ENCODE measurements at places on chromosomes 3 and 15.

DNA sequence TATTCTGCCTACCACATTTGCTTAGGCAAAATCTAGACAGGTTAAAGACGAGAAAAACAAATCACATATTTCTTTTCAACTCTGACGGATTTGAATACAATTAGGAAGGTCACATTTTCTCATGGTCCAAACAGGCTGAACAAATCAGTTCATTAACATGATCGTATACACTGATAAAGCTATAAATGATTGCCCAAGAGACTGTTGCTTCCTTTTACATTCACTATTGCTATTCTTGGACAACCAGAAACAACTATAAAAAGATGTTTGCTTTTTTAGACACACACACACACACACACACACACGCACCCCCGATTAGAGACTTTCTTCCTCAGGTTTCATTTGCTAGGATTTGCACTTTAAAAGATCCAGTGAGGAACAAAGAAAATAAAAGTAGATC lies 122.3 kb upstream of the BHLHE40 start:
- no peak for DNase-seq

DNA sequence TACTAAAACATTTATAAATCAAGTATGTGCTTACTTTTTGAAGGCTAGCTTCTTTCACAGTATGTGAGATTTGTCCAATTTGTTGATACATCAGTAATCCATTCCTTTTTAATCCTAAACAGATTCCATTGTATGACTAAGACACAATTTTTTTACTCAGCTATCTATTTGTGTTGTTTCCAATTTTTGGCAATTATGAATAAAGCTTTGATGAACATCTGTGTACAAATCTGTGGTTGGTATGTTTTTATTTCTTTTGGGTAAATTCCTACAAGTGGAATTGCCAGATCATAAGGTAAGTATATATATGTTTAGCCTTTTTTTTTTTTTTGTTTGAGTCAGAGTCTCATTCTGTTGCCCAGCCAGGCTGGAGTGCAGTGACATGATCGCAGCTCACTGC lies 56.2 kb upstream of the VEPH1 start:
- no peak for DNase-seq

DNA sequence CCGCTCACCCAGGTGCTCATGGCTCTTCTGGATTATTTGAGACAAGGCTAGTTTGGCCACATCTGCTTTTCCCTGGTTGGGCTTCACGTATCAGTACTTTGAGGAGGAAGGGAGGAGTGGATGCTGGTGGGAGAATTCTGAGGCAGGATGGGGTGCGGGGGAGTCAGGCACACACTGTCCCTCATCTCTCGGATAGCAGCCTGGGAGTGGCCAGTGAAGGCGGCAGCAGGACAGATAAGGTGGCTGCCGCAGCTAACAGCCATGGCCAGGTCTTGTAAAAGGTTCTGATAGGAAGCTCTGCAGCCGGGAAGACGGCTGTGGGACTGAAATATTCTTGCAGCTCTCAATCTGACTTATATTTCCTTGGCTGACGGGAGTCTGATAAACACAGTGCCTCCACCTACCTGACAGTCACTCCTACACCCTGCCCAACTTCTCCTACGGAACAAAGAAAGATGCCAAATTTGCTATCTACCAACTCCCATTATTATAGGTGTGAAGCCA lies 87.3 kb downstream of the MESD start:
- DNase-seq = no peak

DNA sequence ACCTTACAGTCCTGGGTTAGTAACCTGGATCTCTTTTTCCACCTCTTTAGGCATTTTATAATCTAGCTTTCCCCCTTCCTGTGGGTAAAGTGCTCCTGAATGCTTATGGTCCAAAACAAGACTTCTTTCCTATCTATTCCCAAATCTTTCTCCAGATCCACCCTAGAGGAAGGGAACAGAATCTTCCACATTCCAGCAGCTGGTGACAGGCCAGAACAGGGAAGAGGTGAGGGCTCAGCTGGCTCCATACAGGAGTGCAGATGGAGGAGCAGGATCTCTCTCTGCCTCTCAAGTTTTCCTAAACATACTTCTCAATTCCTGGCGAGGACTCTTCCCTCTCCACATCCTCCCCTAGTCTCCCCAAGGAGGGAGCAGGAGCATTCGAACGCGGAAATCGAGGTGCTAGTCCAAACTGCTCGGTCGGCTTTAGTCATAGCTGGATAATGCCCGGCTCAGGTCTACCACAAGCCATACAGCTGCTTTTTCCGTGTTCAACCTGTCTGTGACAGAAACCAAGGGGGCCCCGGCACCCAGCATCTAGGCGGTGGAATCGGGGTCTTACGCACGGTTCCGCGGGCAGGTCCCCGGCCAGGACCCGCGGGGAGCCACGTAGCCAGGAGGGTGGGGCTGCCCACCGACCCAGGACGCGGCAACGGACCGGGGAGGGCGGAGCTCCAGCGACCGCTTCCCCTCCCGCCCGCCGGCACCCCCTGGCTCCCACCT lies 4.0 kb downstream of the RASSF1 start:
- peak; percentile 78 for DNase-seq

DNA sequence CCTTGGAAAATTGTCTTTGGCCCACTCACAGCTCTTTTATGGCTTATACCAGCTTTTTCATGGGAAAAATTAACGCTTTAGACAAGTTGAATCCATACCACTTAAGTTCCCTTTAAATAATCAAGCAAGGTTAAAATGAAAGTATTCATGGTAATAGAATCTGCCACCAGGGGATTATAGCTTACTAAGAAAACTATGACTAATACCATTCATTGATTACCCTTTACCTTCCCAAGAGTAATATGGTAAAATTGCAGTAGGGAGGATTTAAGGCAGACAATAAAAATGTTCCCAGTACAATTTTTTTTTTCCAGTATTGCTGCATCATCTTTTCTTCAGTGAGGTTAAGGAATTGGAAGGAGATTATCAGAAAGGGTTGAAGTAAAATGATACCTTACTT lies 641.1 kb upstream of the NAALADL2 start:
- no peak for DNase-seq

DNA sequence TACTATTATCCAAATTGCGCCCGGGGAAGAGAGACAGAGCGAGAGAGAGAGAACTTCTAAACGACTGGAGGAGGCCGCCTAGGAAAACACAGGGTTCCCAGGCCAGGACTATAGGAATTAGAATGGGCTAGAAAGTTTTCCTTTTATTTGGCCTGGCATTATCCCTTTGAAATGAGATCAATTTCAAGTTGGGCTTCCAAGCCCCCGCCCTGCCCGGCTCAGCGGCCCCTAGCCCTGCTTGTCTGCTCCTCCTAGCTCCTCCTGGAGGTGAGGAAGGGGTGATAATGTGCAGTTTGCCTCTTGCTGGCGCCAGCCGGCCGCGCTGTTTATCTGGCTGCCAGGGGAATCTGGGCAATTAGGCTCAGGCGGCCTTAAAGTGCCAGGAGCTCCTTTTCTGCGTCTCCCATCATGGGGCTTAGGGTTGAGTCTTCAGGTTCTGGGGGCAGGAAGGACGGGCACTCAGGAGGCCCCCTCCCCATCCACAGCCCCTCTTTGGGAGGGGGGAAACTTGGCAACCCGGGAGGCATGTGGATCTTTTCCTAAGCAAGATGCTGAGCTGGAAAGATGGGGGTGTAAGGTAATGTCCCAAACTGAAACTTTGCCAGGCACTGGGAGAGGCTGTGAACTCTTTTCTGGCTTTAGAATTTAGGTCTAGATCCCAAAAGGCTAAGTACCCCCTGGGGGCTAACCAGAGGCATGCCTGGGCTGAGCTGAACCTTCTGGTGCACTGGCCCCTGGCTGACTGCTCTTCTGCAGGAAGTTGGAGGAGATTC lies 5.5 kb downstream of the SMAD6 start:
- no peak for DNase-seq

GRCh38 chr3:70156808-70157207 lies 155.6 kb downstream of the MDFIC2 start:
- no peak for DNase-seq

DNA sequence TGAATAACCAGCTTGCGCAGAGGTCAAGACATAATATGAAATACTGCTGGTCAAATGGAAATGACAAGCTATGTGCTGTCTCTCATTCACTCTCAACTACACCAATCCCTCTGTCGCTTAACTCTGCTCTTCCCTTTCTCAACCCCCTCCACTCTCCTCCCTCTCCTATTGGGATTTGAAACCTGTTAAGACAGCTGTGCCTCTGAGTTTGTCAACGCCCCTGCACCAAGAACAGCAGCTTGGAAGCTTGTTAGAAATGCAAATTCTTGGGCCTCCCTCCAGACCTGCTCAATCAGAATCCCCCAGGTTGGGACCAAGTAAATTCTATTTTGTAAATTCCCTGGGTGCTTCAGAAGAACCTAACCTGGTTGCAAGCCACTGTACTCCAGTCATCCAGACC lies 149.7 kb upstream of the ATP2B2 start:
- no peak for DNase-seq

DNA sequence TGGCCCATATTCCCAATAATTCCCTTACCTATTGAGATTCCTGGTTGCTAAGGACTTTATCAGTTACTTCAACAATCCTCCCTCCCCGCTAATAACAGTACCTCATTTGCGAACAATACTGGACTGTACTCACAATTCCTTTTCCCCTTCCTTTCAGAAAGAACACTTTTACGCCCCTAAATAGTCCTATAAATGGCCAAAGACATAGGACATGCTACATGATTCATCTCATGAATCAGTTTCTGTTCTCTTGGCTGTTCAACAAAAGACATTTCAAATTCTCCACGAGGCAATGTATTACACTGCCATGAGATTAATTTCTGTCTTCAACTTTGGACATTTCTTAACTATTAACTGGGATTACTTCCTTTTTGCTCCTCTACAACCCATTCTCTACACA lies 264.4 kb downstream of the TIGIT start:
- no peak for DNase-seq

GRCh38 chr3:65479990-65480389 lies 558.7 kb downstream of the MAGI1 start:
- no peak for DNase-seq

DNA sequence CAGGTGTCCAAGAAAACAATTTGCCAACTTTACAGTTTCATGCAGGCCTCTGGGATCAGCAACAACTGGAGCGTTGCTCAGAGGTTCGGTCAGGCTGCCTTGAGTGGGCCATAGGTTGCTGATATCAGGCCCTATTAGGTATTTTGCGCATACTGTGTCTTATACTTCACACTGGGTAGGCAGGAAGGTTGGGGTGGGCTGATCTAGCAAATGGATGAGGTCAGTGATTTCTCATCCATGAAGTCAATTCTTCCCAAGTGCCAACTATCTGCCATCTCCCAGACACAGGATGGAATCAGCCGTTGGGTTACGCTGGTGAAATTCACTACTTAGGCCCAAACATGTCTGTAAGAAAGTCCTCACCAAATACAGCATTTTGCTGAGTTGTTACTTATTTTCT lies 77.6 kb downstream of the SLC7A14 start:
- DNase-seq = no peak

DNA sequence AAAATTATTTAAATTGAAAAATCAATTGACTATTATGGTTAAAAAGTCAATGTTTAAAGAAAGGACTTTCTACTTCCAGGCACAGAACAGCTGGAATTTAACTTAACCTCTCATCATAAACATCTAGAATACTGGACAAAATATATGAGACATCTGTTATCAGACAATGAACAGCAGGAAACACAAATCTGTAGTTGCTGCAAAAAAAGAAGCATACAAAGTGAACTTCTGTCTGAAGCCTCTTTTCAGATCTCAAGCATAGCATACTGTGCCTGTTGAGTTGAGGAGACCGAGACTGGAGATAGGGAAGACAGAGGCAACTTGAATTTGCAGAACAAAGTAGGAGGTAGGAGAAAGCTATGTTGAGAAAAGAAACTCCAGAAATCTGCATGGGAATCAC lies 140.0 kb upstream of the CBLB start:
- DNase-seq = no peak

DNA sequence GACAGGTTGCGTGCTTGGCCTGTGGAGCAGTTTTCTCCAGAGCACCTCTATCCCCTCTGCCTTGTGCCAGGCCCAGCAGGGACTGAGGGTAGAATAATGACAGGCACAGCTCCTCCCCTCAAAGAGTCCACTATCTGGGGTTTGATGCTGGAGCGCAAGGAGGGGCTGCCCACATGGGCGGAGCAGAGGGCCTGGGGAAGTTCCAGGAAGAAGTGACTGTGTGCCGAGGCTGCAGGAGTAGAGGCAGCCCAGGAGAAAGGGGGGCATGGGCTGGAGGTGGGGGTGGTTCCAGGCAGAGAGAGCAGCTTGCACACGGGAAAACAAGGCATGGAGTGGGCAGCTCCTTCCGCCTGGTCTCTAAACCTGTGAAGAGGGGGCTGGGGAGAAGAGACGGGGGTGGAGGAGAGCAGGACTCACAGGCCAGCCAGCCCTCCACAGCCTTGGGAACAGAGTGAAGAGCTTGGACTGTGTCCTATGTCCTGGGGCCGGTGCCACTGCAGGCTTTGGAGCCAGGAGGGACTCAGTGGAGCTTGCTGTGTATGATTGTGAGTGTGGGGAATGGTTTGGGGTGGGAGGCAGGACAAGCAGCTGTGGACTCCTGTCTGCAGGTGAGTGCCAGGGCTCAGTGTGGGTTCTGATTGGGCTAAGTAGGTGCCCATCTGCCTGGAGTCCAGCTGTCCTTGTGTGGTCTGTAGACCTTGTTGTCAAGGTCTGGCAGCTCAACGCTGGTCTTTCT lies 48.1 kb downstream of the APBA2 start:
- peak; percentile 65 for DNase-seq

DNA sequence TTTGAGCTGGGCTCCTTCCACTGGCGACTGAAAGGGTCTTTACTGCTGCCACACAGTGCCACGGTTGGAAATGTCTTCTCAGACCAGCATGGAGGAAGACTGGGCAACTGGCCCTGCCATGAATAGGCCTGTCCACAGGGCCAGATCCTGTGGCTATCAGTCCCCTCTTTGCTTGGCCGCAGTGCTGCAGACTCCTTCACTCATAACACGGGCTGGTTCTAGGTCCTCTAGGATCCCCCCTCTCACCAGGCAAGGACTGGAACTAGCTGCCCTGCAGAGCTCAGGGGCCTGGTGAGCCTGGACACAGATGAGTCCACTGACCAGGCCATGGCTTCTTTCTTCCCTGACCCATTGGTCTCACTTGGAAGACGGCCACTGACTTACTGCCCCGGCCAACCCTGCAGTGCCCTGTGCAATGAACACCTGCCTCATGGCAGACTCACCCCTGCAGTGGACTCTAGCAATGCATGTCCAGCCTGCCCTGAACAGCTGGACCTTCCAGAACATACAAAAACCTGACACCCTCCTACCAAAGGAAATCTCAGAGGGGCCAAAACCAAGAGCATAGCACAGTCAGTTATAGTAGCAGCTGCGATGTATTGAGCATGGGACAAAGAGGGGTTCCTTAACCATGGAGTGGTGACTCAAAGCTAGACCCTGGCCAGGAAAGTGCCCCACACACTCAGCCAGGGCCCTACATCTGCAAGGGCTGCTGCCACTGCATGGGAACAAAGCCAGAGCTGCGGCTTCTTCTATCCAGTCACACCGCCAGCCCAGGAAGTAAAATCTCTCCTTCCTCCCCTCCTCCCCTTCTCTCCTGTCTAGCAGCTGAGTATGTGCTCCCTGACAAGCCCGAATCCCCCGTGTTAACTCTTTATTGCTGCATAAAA lies 72.1 kb upstream of the ITGA11 start:
- no peak for DNase-seq
